ENCODE measurements at places on chromosomes 11 and 22. TPM values are rescaled to one million over a fixed set of nuclear protein-coding genes. Genes with fewer than 3 reads are reported as not detected.

Gene USP2
- 11.4 TPM for polyA plus RNA-seq

DNA sequence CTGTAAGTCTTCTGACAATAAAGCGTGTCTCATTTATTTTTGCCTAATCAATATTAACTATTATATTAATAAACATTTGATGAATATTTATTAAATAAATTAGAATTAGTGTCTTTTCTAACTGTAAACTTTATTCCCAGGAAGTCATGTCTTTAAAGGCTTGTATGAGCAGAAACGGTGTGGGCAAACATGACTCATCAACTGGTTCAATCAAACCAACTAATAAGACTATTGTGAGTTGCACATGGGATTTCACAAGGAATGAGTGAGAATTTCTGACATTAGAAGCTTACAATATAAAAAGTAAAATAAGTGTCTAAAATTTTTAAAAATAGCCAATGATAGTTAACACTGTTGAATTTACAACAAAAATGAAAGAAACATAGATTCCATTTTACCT lies 259.2 kb upstream of the CTSC start:
- DNase-seq = no peak

DNA sequence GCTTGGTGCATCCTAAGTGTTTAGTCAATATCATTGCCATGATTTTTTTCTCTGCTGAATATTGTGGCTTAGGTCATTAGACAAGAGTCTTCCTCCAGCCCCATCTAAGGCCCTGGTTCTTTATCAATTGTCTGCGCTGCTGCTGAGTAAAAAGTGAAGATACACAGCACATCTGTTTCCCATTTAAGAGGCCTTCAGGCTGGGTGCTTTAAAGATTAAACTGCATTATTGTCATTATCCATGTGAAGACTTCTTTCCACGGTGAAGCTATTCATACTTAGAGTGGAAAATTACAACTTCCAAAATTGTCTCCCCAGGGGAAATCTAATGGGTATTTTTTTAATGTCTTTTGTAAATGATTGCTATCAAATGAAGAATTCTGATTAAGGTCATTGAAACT lies 719.8 kb upstream of the LRRC4C start:
- no peak for DNase-seq

Gene TTC9C
- 45.8 TPM for polyA plus RNA-seq

DNA sequence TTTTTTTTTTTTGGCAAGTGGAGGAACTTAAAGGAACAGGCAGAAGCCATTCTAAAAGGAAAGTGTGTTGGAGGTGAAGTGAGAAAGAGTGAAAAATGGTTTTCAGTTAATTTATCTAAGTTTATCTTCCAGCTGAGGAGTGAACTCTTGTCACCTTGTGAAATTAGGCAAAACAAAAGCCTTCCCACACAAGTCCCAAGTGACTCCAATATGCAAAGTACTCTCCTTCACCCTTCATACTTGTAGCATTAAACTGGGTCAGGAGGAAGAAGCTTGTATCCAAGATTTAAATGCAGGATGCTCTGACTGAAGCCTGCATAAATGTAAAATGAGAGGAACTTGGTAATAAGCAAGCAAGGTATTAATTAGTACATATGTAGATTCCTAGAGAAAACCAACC lies 796.8 kb downstream of the DLG2 start:
- DNase-seq = no peak

- DNase-seq = no peak
Observed at GRCh38 chr11:118883004-118883367, 706 bp upstream of the CXCR5 start.

Data from renal pelvis (tissue), 12 donors.